ENCODE measurements at places on chromosomes 2 and 18.

GRCh38 chr2:204545861-204546735 is 823 bp downstream of the PARD3B start:
- peak; percentile 83 for DNase-seq

DNA sequence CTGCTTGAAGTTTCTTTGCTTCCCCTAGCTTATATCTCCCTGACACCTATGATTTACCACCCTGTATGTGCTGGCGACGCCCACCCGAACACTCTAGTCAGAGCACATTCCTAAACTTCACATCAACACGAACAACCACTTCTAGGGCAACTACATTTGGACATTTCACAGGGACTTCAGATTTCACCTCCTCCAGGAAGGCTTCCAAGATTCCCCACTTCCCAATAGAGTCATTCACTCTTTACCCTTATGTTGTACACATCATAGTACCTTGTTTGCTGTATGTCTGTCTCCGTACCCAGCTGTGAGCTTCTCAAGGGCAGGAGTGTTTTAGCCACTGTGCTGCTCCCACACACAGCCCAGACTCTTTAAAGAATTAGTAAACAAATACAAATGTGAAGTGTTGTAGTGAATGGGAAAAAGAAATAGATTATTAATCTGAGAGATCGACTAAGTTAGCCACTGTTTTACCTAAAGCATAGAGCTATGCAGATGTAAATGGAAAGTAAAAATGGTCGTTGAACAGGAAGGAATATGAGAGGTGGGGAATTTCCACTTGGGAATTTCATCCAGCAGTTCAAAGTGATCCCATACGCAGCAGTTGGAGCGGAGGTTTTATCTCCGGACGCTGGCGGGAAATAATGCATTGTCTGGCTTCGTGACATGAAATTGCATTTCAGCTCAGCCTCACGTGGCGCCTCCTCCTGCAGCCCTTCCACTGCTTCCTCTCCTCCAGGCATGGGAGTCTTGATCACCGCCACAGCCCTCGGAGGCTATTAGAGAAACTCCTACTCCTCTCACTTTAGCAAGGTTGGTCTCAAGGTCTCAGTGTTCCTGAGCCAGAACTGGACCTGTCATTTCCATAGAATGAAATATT is 233.4 kb upstream of the COPS8 start:
- no peak for DNase-seq

DNA sequence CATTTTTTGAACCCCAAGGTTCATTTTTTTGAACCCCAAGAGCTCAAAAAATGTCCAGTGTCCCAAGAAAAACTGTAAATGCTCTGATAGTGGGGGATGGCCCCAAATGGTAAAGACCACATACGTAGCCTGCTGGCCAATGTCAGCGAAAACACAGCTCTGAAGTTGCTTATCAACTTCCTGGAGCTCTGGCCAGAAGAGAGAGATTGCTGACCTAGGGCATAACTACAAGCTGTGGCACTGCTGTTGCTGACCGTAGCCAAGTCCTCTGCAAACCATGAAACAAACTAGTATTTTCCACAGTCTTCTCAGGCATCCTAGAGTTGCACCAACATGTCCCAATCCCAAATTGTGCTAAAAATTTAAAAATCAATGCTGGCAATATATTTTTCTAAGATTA is 50.9 kb downstream of the REEP1 start:
- no peak for DNase-seq

GRCh38 chr2:233111427-233111826 is 51.3 kb downstream of the INPP5D start:
- no peak for DNase-seq

DNA sequence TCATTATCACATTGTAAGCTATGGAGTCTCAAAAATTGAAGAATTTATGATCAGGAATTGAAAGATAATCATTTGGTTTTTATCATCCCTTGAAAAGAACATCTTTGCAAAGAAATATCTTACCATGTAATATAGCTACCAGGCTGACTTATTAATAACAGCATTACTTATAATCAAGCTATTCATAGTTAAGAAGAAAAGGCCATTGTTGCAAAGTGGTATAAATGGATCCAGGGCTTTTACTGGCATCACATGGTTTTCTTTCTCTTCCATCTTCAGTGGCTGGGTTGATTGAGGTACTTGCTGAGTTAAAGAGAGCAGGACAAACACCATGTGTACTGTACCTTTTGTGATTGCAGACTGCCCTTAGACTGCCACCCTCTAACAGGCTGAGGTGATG is 39.6 kb downstream of the MFSD6 start:
- no peak for DNase-seq

DNA sequence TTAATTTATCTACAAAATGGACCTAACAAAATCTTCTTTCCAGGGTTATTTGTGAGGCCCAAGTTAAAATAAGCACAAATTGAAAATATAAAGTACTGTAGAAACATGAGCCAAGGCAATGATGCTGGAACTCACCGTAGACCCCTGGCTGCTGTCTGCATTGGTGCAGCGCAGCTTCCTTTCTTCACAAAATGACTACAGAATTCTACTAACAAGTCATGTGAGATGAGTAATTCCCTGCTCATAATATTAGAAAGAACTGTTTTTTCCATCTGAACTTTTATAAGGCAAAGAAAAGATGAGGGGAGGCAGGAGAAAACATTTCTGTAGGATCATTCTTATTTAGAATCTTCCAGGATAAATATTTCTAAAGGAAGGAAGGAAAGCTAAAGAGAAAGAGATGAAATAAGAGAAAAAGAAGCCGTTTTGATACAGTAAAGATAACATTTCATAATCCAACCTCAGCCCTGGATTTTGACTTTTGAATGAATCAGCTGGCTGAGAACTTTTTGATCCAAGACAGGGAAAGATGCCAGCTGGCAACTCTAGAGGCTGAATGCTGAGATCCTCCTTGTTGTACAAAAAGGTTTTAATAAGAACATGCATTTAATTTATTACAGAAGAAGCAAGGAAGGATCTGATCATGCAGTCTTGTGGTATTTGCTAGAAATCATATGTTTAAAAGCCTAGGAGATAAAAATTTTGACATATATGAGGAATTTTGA is 183.9 kb upstream of the KLHL14 start:
- DNase-seq: no peak

DNA sequence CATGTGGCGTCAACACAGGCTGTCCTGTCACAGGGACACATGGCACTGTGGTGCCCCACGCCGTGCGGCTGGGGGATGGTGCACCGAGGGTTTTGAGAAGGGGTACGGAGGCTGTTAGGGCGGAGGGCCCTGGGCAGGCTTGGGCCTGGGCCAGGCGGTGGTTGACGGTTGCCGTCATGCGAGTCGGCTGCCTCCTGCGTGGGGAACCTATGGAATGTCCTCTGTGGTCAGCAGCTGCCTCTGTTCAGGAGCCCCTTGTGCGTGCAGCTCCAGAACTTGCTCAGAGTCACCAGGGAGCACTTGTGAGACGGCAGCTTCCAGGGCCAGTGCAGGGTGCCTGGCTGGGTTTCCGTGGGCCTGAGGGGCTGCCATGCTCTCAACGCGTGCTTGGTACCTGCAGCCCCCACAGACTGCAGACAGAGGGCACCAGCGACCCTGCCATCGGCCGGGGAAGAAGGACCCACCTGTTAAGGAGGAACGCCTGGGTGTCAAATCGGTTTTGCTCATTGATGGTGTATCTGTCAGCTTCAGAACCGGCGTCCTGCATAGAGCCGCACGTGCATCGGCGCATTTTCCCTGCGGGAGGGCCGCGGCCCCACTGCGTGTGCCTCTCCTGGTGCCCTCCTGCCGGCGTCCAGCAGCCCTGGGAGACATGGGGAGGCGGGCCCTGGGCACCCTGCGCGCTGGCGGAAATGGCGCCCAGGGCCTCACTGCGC is 10.0 kb upstream of the D2HGDH start:
- DNase-seq: no peak

DNA sequence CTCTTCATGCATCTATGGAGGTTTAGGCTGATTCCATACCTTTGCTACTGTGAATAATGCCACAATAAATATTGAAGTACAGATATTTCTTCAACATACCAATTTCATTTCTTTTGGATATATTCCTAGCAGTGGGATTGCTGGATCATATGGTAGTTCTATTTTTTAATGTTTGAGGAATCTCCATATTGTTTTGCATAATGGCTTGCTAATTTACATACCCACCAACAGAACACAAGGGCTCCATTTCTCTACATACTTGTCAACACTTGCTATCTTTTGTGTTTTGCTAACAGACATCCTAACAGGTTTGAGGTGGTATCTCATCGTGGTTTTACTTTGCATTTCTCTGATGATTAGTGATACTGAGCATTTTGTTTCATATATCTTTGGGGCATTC is 253.2 kb downstream of the ZNF804A start:
- no peak for DNase-seq

DNA sequence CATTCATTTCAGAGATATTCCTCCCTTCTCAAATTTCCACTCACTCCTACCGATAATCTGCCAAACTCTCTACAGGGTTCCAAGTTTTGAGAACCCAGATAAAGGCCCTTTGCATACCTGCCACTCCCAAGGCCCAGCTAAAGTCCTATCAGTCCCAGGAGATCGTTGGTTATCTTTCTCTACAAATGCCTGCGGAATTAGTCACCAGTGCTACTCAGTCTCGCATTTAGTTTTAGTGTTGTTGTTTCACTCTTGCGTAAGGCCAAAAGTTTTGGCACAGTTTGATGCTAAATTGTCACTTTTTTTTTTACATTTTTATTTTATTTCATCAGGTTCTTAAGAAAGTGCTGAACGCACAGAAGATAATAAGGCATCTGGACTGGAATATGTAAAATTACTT is 29.2 kb upstream of the SETBP1 start:
- DNase-seq: no peak

DNA sequence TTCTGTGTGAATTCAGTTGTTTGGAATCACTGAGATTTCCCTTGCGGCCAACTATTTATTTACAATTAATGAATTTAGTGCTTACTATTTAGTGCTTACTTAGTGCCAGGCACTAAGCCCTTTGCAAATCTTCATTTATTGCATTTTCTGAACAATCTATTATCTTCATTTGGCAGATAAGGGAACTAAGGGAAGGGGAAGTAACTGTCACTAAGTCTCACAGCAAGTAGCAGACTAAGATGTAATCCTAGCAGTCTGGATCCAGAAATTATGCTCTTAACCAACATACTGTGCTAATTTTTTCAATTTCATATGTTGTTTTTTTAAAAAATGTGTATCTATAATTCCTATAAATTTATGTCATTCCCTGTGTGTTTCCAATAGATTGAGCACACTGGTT is 214.4 kb upstream of the EPC2 start:
- DNase-seq: no peak

DNA sequence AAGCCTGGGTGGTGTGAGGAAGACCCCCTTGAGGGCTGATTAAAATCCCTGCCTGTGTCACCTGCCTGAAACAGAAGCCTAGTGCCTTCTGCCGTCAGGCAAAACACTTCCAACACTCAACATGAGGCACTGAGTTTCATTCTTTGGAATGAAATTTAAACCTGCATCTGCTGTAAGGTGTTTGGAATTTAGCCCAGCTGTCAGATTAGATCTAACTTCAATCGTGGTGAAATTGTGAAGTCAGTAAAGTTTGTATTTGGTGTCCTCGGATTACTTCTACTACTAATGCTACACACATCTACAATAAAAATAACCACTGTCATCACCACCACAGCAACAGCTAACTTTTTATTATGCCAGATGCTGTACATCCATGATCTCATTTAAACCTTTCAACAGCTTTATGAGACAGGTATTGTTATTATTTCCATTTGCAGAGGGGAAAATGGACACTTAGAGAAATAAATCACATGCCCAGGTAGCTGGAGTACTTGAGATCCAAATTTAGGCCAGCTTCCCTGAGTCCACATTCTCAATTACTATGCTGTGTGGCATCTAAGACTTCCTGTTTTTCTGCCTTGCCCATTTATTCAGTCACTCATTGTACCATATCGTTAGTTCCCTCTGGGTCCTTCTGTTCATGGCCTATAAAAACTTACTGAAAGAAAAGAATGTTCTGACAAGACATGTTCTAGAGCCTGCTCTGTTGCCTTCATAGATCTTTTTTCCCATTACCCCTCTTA is 98.2 kb upstream of the GCFC2 start:
- no peak for DNase-seq

DNA sequence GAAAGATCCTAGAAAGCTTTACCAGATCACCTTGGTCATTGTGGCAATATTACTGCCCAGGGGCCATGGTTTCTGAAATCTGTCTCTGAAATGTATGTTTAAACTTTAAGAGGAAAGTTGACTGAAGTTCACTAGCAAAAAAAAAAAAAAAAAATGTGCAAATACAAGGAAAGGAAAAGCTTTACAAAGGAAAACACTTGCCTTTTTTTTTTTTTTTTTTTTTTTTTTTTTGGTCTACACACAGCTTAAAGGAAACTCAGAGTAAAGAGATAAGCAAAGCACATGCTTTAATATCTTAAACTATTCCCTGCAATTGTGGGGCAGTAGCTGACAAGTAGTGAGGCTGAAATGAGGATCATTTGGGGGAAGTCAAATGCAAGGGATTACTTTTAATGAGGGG is 174.2 kb upstream of the EPAS1 start:
- DNase-seq: no peak

DNA sequence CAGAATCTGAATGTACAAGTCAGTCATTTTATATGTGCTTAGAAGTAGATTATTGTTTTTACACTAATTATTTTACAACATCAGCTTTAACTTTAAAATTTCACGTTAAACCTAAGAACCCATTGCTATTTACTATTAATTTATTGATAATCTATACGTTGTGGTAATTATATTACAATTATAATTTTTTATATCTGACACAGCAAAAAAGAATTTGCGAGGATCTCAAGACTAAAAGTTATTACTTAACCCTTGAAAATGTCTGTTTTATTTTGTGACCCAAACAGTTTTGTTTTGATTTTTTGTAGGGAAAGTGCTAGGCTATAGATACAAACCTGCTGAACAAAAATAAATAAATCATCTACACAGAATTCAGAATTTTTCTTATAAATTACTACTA is 30.3 kb downstream of the BAZ2B start:
- no peak for DNase-seq

Data from NCI-H1417 (cell line).